ENCODE measurements at places on chromosomes 7 and 10.
A peak's percentile ranks its signal among the peaks of the same experiment; 100 is the strongest.

GRCh38 chr7:82204694-82205093, 238.9 kb downstream of the CACNA2D1 start:
- DNase-seq, result peak; percentile 18

DNA sequence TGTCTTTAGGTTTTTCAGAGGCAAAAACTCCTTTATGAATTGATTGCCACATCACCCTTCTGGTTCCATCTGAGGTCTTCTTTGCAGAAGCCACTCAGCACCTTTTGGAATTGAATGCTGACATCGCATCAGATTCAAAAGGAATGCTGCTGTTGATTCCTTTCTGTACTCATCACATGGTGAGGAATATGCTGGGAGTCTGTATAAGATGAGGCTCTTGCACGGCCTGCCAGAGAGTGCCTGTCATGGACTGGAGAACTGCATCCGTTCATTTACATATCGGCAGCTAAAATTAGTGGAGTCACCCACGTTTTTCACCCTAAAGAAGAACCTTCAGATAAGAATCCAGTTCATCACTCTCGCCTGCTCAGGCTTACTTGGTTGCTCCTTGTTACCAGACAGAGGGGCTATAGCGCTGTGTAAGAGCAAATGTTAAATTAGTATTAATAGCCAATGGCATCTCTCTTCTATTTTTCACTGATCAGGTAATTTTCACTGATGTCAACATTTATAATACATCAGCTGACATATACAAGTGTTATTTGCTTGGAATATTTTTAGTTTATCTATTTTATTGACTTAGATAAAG, 14.3 kb downstream of the NRG3 start:
- no peak for DNase-seq

- DNase-seq, result no peak
These were observed 4.8 kb downstream of the GPR146 start for GRCh38 chr7:1049006-1049741.

DNA sequence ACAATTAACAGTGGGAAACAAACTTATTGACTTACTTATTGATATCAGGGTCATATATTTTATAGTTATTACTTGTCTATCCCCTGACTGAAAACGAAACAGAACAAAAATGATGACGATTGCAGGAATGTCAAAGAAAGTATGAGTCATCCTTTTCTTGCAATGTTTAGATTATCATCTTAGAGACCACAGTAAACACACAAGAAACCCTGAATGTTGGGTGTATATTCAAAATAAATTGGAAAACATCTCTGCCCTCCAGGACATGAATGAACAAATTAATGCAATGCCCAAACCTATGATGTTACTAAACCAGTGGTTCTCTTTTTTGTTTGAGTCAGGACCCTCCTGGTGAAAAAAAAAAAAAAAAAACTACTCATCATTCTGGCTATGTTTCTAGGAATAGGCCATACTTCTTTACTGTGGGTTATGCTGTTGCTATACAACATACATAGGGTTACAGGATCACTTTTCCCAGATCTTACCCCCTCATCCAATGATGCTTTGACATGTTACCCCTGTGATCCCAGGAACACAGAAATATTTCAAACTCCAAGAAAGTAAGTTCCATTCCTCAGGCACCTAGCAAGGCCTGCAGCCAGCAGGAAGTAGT, 623.4 kb upstream of the IGFBP3 start:
- peak; percentile 64 for DNase-seq

DNA sequence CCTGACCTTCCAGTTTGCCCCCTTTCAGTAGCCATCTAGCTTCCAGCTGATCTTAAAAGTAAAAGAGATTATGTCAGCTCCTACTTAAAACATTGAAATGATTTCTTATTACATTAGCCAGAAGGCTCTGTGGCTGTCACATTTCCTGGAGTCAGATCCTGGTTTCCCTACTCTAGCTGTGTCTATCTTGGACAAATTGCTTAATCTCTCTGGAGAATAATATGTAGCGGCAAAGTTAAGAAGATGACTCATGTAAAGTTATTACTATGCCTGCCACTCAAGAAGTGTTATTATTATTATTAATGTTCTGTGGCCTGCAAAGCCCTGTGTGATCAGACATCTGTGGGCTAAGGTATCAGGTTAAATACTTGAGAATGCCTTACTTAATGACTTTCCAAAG, 107.2 kb downstream of the RUNDC3B start:
- no peak for DNase-seq

DNA sequence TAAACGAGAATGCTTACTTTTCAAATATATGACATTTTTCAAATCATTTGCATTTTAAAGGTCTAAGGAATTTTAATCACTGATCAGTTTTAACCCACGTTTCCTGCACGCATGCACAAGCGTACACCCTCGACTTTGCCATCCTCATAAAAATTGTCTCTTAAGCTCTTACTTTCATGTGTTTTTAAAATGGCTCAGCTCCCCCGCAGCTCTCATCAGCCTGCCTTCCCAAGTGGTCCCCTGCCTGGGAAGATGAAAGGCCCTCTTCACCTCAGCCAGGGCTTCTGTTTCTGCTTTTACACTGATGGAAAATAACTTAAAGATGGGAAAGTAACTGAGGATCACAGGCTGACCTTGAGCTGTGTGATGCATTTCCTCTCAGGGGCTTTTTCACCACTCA, 131.6 kb upstream of the LSM8 start:
- no peak for DNase-seq

GRCh38 chr7:146652176-146652575, 535.6 kb downstream of the CNTNAP2 start:
- DNase-seq, result no peak

- no peak for DNase-seq
These were observed 184.7 kb upstream of the GDF10 start for GRCh38 chr10:47115322-47115721.

GRCh38 chr7:84536271-84536870, 341.8 kb upstream of the SEMA3A start:
- no peak for DNase-seq

DNA sequence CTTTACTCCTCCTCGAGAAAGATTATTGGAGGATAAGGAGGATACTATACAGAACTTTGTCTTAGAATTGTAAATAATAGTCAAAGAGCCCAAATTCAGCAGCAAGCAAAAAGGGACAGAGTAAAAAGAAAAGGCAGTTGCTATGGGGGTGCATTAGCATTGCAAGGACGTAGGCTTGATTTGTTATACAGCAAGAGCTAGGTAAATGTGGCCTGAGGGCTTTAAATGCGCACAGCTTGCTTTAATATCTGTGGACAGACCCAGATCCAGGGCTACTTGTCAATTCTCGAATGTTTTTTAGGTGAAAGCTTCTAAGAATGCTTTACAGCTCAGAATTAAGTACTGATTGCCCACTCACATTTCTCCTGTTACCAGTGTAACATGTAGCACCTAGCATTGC, 58.5 kb downstream of the CELF2 start:
- no peak for DNase-seq

DNA sequence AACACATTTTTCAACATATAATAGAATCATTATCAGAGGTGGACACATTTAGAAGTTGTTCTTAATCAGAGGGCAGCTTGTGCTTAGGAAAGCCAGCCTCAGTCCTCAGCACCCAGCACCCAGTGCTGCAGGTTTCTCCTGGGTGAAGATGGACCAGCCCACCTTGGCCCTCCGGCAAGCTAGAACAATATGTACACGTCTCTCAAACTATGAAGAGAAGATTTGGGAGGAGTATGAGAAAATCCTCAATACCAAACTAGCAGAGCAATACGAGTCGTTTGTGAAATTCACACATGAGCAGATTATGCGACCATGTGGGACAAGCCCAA, 13.5 kb upstream of the RALA start:
- DNase-seq, result peak; percentile 39

GRCh38 chr10:45433716-45434469, 59.9 kb downstream of the ALOX5 start:
- DNase-seq, result no peak

DNA sequence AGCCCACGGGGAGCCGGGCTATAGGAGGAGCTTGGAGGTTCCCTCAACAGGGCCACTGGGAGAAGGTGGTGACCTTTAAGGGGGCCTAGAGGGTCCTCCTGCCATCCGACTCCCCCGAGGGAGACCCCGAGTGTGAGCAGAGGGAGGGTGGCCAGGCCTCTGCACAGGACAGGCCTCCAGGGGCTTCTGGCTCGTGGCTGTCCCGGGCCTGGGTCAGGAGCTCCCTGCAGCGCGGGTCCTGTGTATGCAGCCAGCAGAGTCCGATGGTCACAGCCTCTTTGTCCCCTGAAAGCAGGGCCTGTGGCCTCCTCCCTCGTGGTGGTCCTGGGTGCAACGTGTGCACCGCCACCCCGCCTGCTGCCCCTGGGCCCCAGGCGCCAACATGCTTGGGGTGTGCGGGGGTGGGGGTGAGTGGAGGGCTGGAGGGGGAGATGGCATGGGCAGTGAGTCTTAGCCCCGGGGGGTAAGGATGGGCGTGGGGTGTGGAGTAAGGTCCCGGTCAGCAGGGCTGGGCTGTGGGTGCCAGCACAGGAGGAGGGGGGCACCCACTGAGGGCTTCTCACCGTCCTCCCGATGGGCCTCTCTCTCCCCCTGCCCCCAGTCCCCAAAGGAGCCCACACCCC, 27.1 kb downstream of the UNCX start:
- DNase-seq, result no peak

DNA sequence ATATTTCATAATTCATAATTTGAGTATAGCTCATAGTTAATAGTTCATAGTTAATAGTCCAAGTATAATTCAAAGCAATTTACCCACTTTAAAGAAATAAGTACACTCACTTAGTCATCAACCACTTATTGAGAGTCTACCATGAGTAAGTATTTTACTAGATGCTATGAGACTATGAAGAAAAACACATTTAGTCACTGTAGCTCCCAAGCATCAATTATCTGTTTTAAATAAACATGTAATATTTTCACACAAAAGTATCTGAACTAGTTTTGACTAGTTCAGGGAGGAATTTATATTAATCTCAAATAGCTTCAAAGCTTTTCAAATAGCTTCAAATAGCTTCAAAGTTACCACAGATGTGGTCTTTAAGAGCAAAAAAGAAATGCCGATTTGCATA, 119.2 kb downstream of the ANK3 start:
- DNase-seq, result no peak

- DNase-seq, result no peak
These were observed 148.7 kb downstream of the WDR11 start for GRCh38 chr10:120999868-121000267.

DNA sequence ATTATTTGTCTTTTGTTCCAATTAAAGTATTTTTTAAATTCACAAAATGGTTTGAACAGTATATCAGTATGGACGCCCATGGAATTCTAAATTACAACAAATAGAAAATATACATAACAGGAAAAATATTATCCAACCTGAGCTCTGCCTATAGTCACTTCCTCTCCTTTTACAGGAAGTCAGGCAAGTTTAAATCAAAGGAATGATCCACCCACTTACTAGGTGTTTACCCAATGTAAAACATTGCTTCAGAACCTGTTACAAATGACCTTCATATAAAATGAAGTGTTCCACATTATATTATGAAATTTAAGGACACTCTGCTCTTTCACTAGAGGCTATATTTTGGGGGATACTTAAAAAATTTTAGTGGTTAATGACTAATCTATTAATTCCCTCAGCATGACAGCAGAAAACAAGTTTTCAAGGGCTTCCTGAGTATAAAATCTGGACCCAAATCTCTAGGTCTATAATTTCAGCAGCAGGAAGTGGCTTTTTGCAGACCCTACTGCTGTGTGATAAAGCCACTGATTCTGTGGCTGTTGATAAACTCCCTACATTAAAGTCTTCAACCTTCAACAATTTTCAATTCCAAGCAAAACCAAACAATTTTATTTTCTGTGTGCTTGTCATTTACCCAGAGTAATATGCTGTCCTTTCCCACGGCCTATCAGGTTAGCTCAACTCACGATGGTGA, 722.6 kb downstream of the GATA3 start:
- DNase-seq, result no peak

DNA sequence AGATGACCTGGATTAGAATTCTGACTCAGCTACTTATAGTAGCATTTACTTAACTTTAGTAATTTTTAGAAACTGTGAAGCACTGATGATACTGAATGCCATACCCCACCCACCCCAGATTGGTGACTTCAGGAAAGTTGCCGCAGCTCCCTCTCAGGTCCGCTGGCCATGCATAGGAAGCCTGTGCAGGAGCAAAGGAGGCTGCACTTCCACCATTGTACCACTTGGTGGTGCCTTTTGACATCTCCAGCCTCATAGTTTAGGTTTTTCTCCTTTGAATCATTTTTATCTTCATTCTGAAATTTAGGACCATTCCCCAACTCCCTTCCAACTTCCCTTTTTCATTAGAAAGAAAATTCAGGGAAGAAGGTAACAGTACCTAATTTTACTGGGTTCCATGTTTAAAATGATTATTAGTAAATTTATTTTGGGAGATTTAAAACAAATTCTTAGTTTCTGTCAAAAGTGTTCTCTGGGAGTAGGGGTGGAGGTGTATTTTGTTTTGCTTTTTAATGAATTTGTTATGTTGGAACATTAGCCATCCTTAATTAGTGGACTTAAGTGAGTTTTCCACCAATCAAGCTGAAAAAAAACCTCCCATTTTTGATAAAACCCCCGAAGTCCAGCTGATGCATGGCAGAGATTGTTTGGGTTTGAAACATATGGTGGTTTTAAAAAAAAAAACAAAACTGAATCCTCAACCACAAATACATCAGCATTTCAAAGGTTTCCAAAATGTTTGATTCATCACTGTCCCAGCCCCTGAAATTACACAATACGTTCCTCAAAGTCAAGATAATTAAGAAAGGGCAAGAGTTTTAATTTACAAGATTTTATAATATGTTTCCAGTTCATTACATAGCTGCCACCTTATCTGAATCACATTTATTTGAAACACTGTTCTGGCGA, 109.6 kb downstream of the WNT2 start:
- DNase-seq, result peak; percentile 59

- no peak for DNase-seq
These were observed 134.4 kb upstream of the LYZL2 start for GRCh38 chr10:30763918-30764317.

DNA sequence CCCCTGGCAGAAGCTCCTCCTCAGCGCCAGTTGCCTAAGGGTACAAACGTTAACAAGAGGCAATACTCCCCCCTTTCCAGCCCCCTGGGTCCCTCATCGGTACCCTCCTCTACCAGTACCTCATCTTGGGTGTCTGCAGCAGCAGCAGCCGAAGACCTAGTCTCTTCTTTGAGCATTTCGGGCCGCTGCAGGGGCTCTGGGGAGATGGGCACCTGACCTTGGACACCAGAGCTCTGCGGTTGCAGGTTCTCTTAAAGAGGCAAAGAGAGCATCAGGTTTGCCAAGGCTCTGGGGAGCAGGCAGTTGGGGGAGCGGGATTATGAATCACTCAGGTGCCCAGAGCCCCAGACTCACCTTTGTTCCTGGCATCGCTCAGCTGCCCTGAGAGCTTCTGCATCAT, 3.5 kb downstream of the FBXL15 start:
- DNase-seq, result no peak

DNA sequence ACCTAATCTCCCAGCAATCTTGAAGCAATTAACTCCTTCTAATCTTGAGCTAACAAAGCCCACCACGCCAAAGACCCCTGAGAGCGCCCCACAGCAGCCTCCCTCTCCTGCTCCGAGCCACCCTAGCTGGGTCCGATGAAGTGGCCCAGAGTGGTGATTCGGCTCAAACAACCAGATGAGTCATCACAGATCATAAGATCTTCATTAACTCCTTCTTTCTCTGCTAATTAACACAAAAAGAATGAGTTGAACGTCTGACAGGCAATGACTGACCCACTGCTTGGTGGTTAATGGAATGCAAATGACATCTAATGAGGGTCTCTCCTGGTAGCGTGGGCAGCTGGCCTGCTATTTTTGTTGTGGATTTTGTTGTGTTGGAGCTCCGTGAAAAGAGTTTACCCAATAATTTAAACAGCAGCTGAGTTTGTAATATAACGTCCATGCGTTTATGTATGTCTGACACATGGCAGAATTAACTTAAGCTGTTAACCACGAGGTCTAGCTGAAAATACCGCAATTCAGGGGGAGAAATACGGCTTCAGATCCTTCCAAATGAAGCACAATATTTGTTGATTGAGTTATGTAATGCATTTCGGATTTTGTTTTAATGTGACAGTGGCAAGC, 161.4 kb downstream of the RAB11FIP2 start:
- no peak for DNase-seq

Data from erythroblast (primary cell).